ENCODE measurements at places on chromosomes 4 and X. TPM values are rescaled to one million over a fixed set of nuclear protein-coding genes. Genes with fewer than 3 reads are reported as not detected.

Gene SCD5
- 15.7 TPM for total RNA-seq

Gene PROM1
- 105 TPM for total RNA-seq

Gene OPHN1
- total RNA-seq, result 7.2 TPM

Gene GUCY1A1
- 4.0 TPM for total RNA-seq

Gene GIMD1
- total RNA-seq, result not detected

Gene DUSP21
- total RNA-seq, result not detected

DNA sequence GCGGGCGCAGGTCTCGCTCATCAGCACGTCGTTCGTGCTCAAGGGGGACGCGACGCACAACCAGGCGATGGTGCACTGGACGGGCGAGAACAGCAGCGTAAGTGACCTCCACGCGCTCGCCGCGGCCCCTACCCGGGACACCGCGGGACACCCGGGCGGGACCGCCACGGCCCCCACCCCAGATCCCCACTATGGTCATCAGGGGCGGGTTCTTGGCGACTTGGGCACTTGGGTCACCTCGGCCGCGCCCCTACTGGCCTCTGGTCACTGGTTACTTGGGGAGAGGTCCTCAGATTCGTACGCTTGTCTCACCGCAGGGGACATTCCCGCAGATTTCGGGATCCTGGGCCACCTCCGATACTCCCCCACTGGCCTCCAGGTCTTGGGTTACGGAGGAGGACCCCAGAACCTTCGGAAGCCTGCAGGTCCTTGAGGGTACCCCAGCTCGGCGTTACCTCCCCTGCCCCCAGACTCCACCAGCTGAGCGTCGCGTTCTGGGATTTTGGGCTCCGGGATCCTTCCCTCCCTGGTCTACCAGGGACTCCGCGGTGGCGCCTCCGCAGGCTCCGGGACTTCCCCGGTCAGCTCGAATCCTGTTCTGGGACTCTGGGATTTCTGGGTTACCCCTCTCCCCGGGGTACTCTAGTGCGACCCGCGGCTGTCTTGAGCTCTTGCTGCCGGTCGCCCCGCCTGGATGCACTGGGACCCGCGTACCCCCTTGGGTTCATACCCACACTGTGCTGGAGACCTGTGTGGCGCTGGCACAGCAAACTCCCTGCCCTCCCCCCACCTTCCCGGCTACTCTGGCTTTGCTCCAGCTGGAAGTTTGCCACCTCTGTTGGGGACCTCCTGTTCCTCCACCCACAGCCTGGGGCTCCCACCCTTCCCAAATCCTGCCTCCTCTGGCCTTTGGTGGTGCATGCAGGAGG, 956 bp downstream of the SORCS2 start:
- DNase-seq, result no peak

DNA sequence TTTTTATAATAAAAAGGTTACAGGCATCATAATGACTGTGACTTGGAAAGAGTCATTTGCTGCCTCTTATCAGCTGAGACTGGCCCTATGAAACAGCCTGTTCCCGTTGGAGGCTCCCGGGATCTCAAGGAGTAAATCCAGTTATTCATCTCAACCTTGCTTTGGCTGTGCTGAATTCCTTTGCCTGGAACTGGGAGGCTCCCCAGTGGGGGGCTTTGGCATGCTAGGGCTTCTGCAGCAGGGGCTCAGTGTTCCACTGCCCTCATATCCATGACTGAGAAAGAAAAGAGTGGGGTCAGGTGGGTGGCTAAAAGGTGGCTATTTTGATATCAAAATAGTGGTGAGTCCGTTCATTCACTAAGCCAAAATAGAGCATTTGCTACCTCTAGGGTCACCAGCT, 71.2 kb downstream of the TRPC5 start:
- DNase-seq, result no peak

- DNase-seq, result no peak
Measured at GRCh38 chr4:16205298-16206164, 20.7 kb downstream of the TAPT1 start.

DNA sequence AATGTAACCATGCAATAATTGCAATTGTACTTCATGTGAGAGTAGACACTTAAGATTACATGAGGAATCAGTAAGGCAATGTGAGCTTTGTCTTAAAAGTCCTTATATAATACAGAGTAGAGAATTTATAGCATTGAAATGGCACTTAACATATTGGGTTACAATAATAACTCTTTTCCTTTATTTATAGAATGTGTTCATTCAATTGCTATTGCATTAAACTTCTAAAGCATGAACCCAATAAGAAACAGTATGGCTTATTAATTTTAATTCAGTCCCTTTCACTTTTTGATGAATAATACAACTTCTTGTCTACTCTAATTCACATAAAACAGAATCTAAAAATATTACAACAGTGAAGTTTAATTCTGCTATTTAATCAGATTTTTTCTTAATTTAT, 174.2 kb upstream of the PABPC4L start:
- no peak for DNase-seq

GRCh38 chr4:4519297-4519894, 22.5 kb downstream of the STX18 start:
- DNase-seq, result no peak

- no peak for DNase-seq
Measured at GRCh38 chr4:67659065-67659464, 41.9 kb downstream of the UBA6 start.

DNA sequence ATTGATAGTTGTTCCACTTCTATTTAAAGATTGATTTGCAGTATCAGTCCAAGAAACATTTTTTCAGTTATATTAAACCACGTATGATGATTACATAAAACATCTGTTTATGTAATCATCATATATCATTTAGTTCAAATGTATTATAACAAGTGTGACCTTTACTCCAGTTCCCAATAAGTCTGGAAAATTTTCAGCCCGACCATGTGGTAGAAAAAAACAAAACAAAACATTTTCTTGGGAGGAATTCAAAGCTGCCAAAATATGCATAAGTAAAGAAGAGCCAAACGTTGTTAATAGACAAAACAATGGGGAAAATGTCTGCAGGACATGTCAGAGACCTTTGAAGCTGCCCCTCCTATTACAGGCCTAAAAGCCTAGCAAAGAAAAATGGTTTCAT, 709.1 kb downstream of the FAT4 start:
- no peak for DNase-seq

DNA sequence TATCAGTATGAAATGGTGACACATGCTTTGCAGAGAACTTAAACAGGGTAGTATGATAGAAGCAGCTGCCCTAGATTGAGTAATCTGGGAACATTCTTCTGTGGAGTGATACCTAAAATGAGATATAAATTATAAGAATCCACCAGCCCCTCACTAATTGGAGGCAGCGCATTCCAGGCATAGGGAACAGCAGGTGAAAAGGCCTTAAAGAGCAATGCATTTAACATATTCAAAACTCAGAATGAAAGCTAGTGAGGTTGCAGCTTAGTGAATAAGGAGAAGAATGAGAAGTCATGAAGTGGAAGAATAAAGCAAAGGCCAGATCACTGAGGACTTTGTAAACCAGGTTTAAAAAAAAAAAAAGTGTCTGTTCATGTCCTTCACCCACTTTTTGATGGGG, 4.9 kb upstream of the ODAM start:
- DNase-seq, result no peak

All from progenitor cell of endocrine pancreas (in vitro differentiated cells).